ENCODE measurements at places on chromosomes 6 and 20.

DNA sequence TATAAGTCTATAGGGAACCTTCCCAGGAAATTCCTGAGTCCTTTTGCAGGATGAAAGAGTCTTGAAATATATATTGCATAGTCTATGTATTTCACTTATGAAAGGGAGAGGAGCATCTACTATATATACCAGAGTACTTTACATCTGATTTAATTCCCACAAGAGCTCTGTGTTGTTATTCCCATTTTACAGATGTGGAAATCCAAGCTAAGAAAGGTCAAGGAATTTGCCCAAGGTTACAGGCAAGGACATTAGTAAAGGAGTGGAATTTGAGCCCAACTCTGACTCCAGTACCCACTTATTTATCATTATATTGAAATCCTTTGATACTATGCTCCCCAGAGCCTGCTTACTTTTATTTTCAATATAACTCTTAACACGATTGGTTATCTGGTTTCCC lies 2.6 kb downstream of the SESN1 start:
- DNase-seq: no peak

DNA sequence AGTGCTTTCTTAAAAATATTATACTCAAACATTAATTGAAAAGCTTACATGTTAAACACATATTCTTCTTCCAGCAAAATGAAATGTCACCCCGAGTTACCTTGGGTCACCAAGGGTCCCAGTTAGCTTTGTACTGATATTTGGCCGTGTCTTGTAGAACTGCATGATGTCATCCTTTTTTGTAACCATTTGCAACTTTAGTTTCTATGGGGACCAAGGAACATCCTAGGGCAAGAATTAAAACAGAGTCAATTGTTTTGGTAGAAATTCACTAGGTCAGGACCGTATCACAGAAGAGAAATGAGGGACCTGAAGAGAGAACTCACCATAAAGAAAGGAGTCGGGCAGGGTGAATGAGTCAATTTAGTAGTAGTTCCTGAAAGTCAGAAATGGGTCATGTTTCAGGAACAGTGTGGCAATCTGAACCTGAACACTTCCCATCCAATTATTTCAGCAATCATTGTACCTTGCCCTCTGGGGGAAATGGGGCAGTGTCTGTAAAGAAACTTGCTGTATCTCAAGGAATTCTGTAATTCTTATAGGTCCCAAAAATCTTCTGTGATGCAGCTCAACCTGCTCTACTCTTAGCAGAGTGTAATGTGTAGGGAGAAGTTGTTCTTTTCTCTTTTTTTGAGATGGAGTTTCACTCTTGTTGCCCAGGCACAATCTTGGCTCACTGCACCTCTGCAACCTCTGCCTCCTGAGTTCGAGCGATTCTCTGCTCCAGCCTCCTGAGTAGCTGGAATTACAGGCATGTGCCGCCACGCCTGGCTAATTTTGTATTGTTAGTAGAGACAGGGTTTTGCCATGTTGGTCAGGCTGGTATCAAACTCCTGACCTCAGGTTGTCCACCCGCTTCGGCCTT lies 5.3 kb upstream of the AKAP7 start:
- no peak for DNase-seq

- no peak for DNase-seq
Observed at GRCh38 chr6:43940393-43941087, 170.5 kb downstream of the VEGFA start.

DNA sequence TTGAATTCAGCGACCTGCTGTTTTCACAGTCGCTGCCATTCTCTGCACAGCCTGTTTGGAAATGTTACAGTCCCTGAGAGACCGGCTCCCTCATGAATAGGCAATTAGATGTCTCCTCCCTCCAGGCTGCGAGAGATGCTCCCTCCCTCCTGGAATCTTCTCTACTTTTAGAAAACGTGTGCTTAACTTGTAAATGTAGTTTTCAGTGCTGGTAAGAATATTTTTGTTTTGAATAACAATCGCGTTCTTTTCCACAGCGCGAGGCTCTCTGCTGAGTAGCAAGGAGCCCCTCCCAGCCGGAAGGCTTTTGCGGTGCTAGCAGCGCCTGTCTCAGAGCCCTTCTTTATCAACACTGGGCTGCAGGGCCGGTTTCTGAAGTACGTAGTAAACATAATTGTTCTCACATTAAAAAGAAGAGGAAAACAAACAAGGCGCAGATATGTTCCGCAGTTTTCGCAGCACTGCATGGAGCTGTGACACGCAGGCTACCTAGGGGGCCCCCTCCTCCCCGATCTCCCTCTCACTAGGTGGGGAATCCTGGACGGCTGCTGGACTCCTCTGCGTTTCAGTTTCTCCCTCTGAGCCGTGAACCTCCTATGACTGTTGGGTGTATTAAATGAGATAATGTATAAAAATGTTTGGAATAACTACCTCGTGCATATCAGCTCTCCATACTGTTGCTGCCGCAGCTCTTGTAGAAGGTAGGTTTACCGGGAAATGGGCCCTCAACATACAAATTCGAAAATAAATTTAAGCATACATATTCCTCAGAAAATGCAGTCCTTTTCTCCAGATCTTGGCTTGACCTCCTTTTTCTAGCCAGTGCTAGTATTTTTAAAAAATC lies 79.0 kb upstream of the SPACA1 start:
- no peak for DNase-seq

GRCh38 chr6:108353853-108354252 lies 59.0 kb downstream of the AFG1L start:
- no peak for DNase-seq

DNA sequence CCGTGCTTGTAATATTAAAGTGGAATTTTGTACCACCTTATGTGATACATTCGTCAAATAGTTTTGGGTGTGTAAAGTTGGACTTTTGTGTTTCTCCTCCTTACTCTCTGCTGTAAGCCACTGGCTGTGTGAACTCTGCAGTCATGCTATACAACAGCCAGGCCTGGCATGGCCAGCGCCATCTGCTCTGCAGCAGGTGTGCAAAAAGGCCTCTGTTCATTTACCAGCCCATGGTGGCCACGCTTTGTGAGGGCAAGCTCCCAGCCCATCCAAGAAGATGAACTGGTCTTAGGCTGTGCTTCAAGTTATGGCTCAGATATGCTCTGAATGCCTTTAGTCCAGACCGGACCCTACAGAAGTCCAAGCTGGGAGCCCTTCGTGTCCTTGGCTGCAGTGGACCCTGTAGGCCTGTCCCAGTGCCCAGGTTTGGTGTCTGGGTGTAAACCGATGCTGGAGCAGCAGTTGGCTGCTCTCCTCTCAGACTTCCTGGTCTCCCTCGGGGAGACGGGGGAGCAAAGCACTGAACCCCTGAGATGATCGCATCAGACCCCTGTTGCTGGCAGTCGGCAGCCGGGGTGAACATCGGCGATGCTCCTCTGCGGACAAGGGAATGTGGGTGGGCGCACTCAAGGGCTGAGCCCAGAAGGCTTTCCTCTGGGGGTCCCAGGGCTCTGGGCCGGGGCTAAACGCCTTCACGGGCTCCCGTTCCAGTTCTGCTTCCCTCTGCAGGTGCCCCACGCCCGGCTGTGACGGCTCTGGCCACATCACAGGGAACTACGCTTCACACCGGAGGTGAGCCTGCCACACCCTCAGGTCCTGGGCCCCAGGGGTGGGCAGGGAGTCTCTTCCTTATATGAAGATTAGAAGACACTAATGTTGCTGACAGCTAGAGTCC lies 28.6 kb upstream of the PCMTD2 start:
- DNase-seq: no peak

DNA sequence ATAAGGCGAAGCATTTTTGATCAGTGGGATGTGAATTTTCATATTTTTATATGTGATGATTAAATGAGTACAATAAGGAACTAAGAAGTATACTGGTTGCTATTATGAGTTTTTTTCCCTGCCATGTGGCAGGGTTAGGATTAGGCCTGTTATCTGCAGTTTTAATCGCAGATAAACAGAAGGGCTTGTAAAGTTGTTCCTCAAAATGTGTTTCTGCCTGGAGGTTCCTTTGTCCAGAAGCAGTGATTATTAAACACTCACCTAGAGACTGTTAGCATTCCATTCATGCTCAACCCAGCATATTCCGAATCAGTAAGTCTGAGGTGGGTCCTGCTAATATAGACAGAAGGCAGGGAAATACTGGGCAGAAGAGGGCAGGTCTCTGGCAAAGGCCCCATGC lies 316.0 kb downstream of the CLIC5 start:
- DNase-seq: no peak

GRCh38 chr20:33067806-33068205 lies 11.6 kb upstream of the BPIFB4 start:
- no peak for DNase-seq

- no peak for DNase-seq
Observed at GRCh38 chr6:7910654-7911344, at the start of gene TXNDC5. Gene TXNDC5 (minus strand): TSS chr6:7910788. CDS start chr6:7910776, 12 bp downstream.

DNA sequence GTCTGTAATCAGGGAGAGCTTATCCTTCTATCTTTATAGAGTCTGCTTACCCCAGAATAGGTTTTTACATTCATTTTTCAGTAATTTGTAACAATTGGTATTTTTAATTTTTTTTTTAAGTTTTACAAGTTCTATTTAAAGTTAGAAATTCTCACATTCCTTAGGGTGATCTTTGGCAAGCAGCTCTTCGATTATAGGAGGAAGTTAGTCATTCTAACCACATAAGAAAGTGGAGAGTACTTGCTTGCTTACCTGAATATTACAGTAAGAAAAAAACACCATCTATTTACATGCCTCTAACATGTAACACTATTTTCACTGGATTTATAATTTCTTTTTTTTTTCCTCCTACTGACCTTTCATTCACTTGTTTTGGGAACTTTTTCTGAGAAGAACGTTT lies 6.7 kb downstream of the TSHZ2 start:
- DNase-seq: no peak

DNA sequence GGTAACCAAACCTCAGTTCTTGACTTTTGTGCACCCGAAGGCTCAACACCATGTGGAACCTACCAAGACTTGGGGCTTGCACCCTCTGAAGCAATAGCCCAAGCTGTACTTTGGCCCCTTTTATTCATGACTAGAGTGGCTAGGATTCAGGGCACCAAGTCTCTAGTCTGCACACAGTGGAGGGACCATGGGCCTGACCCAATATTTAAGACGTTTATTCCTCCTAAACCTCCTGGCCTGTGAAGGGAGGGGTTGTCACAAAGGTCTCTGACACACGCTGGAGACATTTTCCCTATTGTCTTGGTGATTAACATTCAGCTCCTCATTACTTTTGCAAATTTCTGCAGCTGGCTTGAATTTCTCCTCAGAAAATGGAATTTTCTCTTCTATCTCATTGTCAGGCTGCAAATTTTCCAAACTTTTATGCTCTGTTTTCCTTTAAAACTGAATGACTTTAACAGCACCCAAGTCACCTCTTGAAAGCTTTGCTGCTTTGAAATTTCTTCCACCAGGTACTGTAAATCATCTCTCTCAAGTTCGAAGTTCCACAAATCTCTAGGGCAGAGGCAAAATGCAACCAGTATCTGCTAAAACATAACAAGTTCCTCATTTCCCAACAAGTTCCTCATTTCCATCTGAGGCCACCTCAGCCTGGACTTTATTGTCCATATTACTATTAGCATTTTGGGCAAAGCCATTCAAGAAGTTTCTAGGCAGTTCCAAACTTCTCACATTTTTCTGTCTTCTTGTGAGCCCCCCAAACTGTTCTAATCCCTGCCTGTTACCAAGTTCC lies 481.4 kb upstream of the BTBD3 start:
- DNase-seq: no peak

- DNase-seq: no peak
Observed at GRCh38 chr20:48733296-48733790, 94.5 kb downstream of the PREX1 start.

GRCh38 chr20:22381812-22382416 lies 202.5 kb downstream of the FOXA2 start:
- DNase-seq: no peak

All from NCI-H187 treated with DMSO at 0.1 percent for 48 hours (cell line).